ENCODE measurements at places on chromosomes 5 and 9. TPM values are rescaled to one million over a fixed set of nuclear protein-coding genes. Genes with fewer than 3 reads are reported as not detected.

Gene PCDHB9
- total RNA-seq, result 0.26 TPM

Gene C5orf63
- total RNA-seq, result 4.7 TPM

Gene SLC34A3
- 0.28 TPM for total RNA-seq

Gene ZNF169
- 1.3 TPM for total RNA-seq

Gene PCDHA9
- total RNA-seq, result not detected

Gene ITK
- total RNA-seq, result not detected

Gene MAML1
- total RNA-seq, result 15.9 TPM

Gene OGN
- total RNA-seq, result not detected

Gene CARD19
- total RNA-seq, result 69.6 TPM

Gene GAPVD1
- total RNA-seq, result 12.2 TPM

Gene ANKRD31
- not detected for total RNA-seq

Gene PRDM9
- not detected for total RNA-seq

Gene QRFP
- not detected for total RNA-seq

Gene C5orf24
- total RNA-seq, result 18.2 TPM

Gene PHYHD1
- 0.23 TPM for total RNA-seq

Gene GLDC
- total RNA-seq, result 13.3 TPM

Gene GRIA1
- not detected for total RNA-seq

Gene FOXI1
- total RNA-seq, result not detected

Gene TRIM7
- total RNA-seq, result 40.3 TPM

Gene ZNF618
- 7.9 TPM for total RNA-seq

Gene PCDHGA4
- 0.16 TPM for total RNA-seq

Gene OR1J2
- total RNA-seq, result not detected

Gene GARIN3
- not detected for total RNA-seq

Gene ZNG1E
- total RNA-seq, result 68.7 TPM

Gene KIF3A
- 8.0 TPM for total RNA-seq

Gene STPG3
- not detected for total RNA-seq

Gene PLCXD3
- total RNA-seq, result 0.19 TPM

Gene SEC24A
- total RNA-seq, result 15.7 TPM

Measured in A549 treated with Mapracorat at 1 μM for 4 hours (cell line).